ENCODE measurements at places on chromosomes 3 and 15. TPM values are rescaled to one million over a fixed set of nuclear protein-coding genes. Genes with fewer than 3 reads are reported as not detected.

GRCh38 chr15:38685686-38686339 lies 121.2 kb upstream of the RASGRP1 start:
- no peak for ATAC-seq

GRCh38 chr15:82536409-82537350 lies 3.6 kb downstream of the RPS17 start:
- ATAC-seq = no peak

DNA sequence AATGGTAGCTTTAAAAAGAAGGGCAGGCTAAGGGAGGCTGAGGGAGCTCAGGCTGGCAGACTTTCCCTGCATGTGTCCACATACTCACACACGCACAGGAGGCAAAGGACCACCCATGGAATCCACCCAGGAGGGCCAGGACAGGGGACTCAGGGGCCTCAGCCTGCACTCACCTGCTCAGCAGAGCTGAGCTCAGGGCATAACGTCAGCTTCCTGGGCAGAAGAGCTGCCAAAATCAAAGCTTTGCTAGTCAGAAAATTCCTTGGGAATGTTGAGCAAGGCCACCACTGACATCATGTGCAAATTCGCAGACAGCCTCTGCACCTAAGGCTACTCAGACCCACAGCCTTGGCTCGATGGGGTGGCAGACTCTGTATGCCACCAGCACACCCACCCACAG lies 16.4 kb upstream of the ALAS1 start:
- no peak for ATAC-seq

GRCh38 chr15:34038023-34038870 lies 757 bp downstream of the AVEN start:
- peak; percentile 73 for ATAC-seq

The NR1I2 gene
- total RNA-seq = 0.82 TPM

The INSYN1 gene
- not detected for total RNA-seq

DNA sequence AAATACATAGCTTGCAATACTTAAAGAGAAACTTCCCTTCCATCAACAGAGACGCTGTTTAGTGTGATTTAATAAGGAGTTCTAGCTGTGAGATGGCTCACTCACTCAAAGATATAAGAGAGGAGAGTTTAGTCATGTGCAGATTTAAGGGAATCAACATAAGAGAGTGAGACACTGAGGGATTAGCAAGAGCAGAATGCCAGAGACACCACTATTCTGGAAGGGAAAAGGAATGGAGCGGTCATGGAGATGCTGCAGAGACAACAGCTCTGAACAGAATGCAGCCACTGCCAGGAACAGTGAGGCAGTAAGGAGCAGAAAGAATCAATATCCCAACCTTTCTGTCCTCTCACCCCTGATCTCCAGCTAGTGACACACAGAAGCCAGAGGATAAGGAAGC lies 248.8 kb downstream of the MBNL1 start:
- ATAC-seq = no peak

The CCR3 gene
- total RNA-seq = not detected

GRCh38 chr3:67109651-67110204 lies 111.6 kb downstream of the KBTBD8 start:
- ATAC-seq = no peak

DNA sequence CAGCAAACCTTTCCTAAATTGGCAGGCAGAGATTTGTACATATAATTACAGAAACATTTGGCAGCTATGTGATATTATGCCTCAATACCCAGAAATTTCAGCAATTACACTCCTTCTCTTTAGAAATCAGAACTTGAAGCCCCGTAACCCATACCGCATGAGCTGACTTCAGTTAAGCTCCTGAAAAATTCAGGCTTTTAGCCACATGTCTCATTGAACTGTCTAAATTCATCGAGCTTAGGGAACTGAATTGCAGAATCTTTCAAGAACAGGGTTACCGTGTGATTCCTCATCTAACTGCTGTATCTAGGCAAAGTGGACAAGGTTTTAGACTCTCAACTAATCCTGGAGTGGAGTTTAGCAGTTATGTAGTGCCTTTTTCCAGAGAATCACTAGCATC lies 333.0 kb downstream of the EPHA3 start:
- ATAC-seq = no peak

The ZBED2 gene
- 429 TPM for total RNA-seq

DNA sequence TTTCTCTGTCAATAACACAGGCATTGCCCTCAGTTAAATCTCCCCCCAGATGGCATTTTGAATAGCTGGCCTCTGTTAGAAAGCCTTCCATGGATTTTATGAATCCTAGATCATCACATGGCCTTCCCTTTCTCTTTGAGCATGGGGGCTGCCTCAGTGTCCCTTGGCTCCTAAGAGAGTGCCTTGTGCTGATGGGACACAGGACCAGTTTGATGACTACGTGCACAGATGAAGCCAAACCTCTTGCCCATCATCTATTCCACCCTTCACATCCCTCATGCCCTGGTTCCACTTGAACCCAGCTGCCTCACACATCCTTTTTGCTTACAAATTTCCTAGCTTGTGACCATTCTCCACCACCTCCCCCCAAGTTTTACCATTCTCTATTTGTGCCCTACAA lies 12.9 kb downstream of the TGFBR2 start:
- ATAC-seq = no peak

GRCh38 chr3:134795746-134796280 lies 753 bp downstream of the EPHB1 start:
- ATAC-seq = no peak

The RSRC1 gene
- total RNA-seq = 28.2 TPM

DNA sequence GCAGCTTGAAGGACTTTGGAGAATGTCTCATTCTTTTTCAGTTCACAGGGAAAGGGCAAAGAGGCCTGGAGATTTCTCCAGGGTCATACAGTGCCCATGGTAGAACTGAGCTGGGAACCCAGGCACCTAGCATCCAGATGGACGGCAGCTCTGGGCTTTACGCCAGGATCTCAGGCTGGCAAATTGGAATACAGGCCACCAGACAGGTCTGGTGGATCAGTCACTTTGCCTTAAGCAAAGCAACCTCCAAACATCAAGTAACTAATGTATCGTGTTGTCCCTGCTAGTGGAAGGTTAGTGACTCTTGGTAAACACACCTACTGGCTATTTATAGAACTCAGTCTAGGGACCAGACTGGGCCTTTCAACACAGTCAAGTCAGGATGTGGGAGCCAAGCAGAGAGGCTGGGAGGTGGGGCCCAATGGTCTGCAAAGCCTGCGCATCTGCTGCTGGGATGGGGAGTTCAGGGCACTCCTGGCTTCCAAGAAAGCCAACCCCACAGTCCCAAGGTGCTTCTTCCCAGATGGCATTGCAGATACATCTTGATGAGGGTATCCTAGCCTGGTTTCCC lies 30.2 kb downstream of the RPLP1 start:
- ATAC-seq = no peak

The SMAD3 gene
- 94.9 TPM for total RNA-seq

GRCh38 chr3:119530456-119530855 lies 29.0 kb downstream of the CD80 start:
- no peak for ATAC-seq

- ATAC-seq = no peak
These were observed 155.0 kb downstream of the RSRC1 start for GRCh38 chr3:158264894-158265293.

GRCh38 chr15:96053031-96053780 lies 277.3 kb upstream of the NR2F2 start:
- no peak for ATAC-seq

Measured in activated T-helper 17 cell treated with anti-CD3 and anti-CD28 coated beads, Interleukin-2, amount 50 U/mL, for 72 hours (primary cell).